ENCODE measurements at places on chromosomes 4 and X. TPM values are rescaled to one million over a fixed set of nuclear protein-coding genes. Genes with fewer than 3 reads are reported as not detected.

The MAGEA1 gene
- total RNA-seq, result not detected

The GAGE1 gene
- not detected for total RNA-seq

The PITX2 gene
- not detected for total RNA-seq

DNA sequence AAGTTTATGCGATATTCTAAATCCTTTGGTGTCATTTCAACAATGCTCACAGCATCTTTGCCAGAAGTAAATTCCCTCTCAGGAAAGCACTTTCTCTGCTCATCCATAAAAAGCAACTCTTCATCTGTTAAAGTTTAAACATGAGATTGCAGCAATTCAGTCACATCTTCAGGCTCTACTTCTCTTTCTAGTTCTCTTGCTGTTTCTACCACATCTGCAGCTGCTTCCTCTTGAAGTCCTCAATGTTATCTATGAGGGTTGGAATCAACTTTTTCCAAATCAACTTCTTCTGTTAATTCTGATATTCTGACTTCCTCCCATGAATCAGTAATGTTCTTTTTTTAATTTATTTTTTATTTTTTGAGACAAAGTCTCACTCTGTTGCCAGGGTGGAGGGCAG lies 100.9 kb downstream of the LCORL start:
- H3K4me3 ChIP-seq, result no peak overlapping the region
- H3K27me3 ChIP-seq, result no peaks in the 10 kb centered on the region
- H3K36me3 ChIP-seq, result peaks cover 40% of the 10 kb centered on the region

DNA sequence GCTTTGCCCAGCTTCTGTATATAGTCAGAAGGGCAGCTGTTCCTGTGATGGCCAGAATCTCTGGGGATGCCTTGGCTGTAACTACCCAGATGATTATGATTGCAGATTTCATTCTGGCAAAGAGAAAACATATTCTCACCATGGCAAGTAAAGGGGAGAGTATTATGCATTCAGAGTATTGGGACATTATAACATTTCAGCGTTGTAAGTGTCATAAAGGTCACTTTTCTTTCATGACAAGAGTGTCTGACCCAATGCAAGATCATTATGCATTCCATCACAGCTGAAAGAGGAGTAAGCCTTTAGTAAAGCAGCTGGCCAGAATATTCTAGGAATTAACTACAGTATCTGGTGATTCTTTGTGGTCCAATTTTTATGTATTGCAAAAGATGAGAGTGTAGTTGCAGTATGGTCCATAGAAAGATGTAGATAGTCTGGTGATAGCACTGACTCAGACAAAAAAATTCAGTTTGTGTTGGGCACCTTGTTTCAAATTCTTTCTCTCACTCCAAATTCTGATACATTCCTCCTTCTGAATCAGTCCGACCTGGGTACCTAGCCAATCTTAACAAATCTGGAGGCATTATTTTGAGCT lies 2366.3 kb downstream of the PCDH7 start:
- no peaks in the 10 kb centered on the region for H3K36me3 ChIP-seq
- H3K4me3 ChIP-seq, result no peak overlapping the region

GRCh38 chr4:129603241-129603931 lies 507.4 kb downstream of the C4orf33 start:
- no peaks in the 10 kb centered on the region for H3K36me3 ChIP-seq
- no peaks in the 10 kb centered on the region for H3K27me3 ChIP-seq
- no peak overlapping the region for H3K4me3 ChIP-seq
- no peaks in the 10 kb centered on the region for H3K4me1 ChIP-seq
- H3K27ac ChIP-seq, result no peak overlapping the region
